ENCODE measurements at places on chromosomes 7 and 10.

DNA sequence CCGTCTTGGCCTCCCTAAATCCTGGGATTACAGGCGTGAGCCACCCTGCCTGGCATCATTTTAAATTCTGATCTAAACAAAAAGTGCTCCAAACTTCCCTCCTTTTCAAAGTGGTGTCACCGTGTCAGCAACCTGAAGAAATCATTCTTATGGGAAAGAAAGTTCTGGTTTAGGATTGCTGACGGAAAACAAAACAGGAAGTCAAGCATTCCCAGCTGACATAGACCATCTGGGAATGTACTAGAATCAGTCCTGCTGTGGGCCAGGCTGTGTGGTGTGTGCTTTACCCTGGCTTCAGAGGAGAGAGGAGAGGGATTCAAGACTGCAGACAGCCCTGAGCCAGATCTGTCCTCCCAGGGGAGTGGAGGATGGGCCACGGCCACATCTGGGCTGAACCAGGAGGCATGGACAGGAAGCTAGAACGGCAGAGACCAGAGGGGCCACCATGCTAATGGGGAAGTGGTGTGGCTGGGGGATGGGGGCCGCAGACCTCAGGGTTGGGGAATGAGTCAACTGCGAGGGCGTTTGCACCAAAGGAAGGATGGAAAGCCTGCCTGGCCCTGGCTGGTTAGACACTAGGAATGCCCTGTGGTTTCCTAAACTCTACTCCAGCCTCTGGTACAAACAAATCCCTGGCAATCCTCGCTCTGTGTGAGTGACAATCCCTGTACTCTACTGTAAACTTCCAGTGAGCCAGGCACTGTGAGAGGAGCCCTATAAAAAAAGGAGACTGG lies 16.7 kb upstream of the CLIP2 start:
- DNase-seq = no peak

- DNase-seq = no peak
These were observed 41.4 kb upstream of the GHITM start for GRCh38 chr10:84097787-84098353.

GRCh38 chr10:132837905-132838304 lies 52.0 kb upstream of the NKX6-2 start:
- no peak for DNase-seq

- DNase-seq = no peak
These were observed 83.7 kb upstream of the PPP2R2D start for GRCh38 chr10:131816941-131817700.

DNA sequence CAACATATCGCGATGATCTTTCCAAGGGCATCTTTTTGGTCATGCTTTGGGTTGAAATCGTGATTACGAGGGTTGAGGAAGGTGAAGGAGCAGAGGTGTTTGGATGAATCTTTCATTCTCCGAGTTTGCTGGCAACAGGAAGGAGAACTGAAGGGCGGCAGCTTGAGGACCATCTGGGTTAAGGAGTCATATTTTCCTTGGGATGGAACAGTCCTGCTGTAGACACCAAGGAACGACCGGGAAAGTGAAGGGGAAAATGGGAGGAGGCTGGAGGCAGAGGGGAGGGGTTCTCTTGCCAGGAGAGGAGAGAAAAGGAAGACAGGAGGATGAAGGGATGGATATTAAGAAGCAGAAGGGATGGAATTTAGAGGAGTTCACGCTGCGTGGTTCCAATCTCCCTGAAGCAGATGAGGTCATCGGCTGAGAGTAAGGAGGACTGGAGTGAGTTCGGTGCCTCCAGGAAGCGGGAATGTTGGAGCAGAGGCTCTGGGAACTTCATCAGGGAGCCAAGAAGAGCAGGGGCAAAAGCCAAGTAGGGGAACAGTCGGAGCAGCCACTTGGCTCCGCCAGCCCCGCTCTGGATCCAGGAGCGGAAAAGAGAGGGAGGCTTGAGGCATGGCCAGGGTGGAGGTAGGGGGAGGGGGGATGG lies 116.6 kb upstream of the GALNT17 start:
- DNase-seq = no peak

GRCh38 chr7:1538544-1539180 lies 8.2 kb downstream of the MAFK start:
- no peak for DNase-seq

DNA sequence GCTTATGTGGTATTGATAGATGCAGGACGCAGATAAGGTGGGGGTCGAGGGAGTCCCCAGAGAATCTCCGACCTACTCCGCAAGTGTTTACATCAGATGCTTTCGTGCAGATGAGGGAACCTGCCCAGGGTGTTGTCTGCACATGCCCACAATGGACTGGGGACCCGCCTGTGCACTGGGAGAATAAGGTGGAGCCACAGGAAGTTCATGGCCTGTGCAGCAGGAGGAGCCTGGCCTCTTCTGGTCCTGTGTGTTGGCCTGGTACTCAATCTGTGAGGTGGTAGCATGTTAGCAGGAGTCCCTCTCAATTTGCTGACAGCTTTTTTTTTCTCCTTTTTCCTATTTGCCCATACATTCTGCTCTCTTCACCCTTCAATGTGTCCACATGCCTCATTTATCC lies 54.1 kb upstream of the AKR1C1 start:
- no peak for DNase-seq

DNA sequence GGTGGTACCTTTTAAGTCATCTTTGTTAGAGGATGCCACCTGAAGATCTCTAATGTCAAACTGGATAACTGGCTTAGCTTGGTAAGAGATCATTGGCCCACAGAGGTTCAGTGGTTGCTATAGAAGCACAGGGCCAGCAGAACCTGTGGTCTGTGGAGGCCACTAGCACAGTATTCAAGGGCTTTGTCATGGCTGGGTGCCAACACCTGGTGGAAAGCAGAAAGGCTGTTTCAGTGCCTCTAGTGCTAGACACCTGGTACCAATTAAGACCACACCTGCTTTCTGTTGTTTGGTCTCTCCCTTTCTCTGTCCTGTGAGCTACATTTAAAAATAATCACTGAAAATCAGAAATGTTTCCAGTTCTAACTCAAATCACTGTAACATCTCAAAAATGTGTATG lies 10.0 kb upstream of the PCGF5 start:
- DNase-seq = peak; percentile 86

DNA sequence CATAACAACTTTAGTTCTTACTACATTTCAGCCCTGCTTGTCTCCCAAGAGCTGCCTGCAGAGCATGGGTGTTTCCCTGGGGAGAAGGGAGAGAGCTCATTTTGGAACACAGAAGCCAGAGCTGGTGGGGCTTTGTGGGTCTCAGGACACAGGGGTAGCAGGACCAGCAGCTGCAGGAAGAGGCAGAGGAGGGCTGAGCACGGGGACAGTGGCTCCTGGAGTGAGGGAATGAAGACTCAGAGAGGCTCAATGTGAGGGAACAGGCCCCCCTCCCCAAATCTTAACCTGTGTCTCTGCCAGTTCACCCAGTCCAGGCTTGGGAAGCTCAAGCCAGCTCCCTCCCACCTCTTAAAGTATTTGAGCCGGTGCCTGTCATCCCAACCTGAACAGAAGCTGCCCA lies 50.0 kb downstream of the CHST3 start:
- DNase-seq = no peak

GRCh38 chr10:131820626-131821025 lies 80.2 kb upstream of the PPP2R2D start:
- DNase-seq = no peak

GRCh38 chr10:88138319-88138848 lies 275.0 kb downstream of the PTEN start:
- DNase-seq = no peak

DNA sequence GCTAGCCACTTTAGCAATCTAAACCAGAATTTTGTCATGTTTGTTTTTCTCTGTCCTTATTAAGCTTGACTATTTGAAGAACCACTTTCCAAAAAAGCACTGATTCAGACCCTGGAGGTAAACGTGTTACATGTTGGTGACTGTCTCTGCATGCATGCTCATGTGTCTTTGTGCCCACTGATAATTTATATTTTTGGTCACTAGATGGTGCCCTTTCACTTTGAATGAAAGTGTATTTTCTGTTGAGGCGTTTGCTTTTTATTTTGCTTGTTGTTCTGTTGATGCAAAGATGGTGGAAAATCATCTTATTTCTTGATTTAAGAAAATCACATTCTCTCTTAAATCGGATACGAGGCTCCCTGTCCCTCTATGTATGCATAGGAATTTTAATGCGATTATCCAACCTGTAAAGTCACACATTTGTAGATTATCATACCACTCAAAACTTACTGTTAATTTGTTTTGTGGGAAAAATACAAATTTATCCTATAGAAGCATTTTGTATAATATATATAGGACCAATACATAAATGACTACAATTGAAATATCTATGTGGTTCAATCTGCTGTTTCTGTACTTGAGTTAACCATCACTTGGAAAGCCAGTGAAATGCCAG lies 269.3 kb downstream of the BICC1 start:
- no peak for DNase-seq

DNA sequence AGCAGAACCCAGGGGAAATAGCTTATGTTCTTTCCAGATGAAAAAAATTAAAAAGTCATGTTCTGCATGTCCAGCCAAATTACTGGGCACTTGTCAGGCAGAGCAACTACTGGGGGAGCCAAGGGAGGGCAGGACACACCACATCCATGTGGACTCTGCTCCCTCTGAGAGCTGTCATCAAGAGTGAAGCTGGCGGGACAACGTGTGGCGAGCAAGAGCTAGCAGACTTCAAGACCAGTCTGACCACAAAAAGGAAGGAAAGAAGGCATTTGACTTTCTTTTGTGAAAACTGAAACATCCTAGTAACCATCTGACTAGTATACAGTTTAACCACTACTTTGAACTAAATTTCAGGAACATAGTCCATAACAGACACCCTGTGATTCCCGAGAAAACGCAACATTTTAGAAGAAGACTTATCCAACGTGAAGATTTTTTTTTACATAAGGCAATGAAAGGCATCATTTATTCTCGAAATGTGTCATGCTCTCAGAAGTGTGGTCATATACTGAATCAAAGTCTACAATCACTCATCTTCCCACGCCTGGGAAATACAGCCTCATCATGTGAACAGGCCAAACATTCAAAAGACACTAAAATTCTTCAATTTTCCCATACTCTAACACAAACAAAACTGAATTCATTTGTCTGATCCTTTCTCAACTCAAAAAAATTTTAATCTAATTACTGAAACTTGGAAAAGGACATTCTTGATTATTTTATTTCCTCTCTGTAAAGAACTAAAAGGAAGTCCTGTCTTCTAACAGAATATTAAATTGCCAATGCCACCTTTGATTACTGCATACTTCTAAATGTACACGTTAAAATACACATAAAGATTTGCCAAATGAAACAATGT lies 15.5 kb downstream of the CYTH3 start:
- no peak for DNase-seq

DNA sequence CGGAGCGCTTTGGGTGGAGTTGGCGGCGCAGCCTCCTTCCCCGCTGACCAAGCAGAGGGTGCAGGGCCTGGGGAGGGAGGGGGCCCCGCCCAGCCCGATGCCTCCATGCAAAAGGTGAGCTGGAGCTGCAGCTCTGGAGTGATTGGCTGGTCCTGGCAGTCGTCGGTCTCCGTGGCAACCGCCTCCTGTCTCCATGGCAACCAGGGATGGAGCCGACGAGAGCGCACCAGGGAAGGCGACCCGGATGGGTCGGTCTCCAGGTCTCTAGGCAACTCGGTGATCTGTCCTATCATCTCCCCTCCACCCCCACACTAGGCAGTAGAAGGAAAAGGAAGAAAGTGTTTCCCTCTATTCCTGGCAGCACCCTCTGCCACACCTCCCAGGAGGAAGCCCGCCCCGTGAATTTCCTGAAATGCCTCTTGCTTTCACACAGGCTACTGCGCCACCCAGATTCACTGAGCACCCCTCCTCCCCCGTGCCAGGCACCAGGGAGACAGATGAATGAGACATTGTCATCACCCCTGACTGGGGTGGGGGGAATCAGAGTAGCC lies 647 bp upstream of the NACAD start:
- DNase-seq = peak; percentile 99

DNA sequence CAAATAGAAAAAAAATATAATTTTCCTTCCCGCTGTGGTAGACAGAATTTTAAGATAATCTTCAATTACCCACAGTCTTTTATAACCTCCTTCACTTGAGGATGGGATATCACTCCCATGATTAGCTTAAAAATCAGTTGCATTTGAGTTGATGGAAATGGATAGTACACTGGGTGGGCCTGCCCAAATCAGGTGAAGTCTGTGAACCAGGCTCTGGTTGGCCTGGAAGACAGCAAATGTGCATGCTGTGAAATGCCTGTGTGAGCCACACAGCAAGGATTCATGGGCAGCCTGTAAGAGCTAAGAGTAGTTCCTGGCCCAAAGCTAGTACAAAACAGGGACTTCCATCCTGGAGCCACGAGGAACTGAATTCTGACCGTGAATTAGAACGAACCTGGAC lies 548.0 kb downstream of the CALN1 start:
- DNase-seq = no peak

- no peak for DNase-seq
These were observed 173.0 kb downstream of the SKAP2 start for GRCh38 chr7:26691406-26691805.

DNA sequence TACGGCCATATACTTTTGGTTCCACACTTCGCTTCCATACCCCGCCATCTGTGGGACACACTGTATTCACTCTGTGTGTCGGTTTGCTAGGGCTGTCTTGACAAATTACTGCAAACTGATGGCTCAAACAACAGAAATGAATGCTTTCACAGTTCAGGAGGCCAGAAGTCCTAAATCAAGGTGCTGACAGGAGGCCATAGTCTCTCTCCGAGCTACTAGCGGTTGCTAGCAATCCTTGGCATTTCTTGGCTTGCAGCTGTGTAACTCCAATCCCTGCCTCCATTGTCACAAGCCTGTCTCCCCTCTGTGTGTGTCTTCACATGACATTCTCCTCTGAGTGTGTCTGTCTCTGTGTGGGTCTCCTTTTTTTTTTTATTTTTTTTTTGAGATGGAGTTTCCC lies 28.9 kb upstream of the BMPR1A start:
- no peak for DNase-seq

DNA sequence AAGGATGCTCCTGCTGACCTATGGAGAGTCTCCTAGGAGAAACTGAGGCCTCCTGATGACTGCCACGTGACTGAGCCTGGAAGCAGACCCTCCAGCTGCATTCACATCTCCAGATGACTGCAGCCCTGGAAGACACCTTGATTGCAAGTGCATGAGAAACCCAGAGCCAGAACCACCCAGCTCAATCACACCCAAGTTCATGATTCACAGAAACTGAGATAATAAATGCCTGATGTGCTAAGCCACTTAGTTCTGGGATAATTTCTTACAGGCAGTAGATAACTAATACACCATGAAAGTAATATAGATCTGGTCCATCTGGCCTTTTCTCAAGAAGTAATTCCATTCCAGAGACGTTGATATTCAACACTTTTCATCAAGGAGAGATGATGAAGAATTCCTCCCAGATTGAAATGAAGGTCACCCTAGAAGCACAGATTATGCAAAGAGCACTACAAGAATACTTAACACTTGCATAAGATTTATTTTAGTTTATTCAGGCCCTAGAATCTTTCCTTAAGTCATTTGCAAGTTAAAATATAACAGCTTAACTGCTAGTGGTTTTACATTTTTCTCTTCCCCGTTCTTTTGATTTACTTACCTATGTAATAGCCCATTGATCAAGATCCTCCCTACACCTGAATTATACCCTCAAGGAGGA lies 208.2 kb upstream of the INHBA start:
- DNase-seq = no peak
